Osteoblast (primary cell): ENCODE measurements at places on chromosomes 12 and 14. TPM values are rescaled to one million over a fixed set of nuclear protein-coding genes. Genes with fewer than 3 reads are reported as not detected.
A peak's percentile ranks its signal among the peaks of the same experiment; 100 is the strongest.

DNA sequence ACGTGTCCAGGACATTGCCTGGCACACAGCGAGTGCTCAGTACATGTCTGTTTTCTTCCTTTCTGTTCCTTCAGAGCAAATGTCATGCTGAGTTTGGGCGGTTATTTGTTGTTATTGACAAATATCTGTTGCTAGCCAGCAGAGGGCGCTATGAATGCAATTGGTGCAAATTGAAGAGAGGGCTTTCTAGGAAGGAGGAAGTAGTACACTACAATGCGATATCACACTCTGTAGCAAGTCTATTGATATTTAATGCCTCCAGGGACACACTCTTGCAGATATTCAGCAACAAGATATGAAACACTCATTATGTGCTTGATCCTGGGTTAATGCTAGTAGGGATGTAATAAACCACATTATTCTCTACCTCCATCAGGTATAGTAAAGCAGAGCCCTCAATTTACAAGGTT is 267.3 kb upstream of the SRRM4 start:
- DNase-seq = no peak
- H3K4me3 ChIP-seq = no peak overlapping the region
- no peaks in the 10 kb centered on the region for H3K4me1 ChIP-seq

DNA sequence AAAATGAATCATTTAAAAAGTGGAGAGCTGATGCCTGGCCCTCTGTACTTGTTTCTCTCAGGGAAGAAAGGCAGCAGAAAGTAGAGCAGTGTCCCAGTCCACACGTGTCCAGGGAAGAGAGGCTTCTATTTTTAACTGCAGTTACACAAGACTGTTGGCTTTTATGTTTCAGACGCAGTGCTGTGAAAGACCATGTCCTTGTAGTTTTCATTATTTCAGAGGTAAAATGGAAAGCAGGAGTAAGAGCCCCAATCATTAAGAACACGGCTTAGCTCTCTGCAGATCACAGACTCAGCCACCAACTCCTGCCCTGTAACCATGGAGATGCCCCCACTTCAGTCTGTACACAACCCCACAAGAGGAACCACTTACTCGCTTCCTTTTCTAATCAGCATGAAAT is 336.3 kb downstream of the DAD1 start:
- no peaks in the 10 kb centered on the region for H3K36me3 ChIP-seq
- DNase-seq = no peak
- no peak overlapping the region for H3K4me3 ChIP-seq
- no peak overlapping the region for H3K27ac ChIP-seq

- DNase-seq = no peak
- no peaks in the 10 kb centered on the region for H3K36me3 ChIP-seq
- no peaks in the 10 kb centered on the region for H3K4me1 ChIP-seq
- no peak overlapping the region for H3K27ac ChIP-seq
- H3K27me3 ChIP-seq = no peaks in the 10 kb centered on the region
Measured at GRCh38 chr14:48008646-48009045, 333.2 kb upstream of the MDGA2 start.

- DNase-seq = no peak
- peaks cover 4% of the 10 kb centered on the region for H3K27me3 ChIP-seq
- H3K27ac ChIP-seq = no peak overlapping the region
- no peak overlapping the region for H3K4me3 ChIP-seq
Measured at GRCh38 chr12:68934392-68934791, 1.4 kb upstream of the CPM start.

DNA sequence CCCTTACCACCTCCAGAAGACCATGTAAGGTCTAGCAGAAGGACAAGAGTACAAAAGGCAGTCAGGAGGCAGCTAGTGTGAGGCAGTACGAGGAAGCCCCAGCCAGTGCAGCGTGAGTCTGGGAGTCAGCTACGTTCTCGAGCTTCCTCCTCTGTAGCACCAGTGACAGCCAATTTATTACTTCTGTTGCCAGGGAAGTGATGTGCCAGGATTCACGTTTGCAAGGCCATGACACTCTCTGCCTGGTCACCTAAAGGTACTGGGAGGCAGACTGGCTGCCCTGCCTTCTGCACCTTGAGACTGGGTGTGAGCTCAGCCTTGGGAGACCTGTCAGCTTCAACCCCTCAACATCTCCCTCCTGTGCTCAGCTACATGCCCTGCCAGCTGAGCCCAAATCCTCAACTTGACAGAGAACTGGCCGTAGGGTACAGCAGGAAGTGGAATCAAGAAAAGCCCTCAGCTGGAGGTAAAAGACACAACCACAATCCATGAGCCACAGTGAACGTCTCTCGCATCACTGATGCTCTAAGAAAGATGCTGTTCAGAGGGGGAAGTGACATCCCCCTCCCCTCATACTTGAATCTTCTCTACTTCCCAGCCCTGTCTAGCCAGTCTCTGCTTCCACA is 182.5 kb upstream of the RGS6 start:
- no peaks in the 10 kb centered on the region for H3K36me3 ChIP-seq
- no peaks in the 10 kb centered on the region for H3K27me3 ChIP-seq
- no peak for DNase-seq
- H3K27ac ChIP-seq = no peak overlapping the region
- H3K4me1 ChIP-seq = peaks cover 10% of the 10 kb centered on the region

DNA sequence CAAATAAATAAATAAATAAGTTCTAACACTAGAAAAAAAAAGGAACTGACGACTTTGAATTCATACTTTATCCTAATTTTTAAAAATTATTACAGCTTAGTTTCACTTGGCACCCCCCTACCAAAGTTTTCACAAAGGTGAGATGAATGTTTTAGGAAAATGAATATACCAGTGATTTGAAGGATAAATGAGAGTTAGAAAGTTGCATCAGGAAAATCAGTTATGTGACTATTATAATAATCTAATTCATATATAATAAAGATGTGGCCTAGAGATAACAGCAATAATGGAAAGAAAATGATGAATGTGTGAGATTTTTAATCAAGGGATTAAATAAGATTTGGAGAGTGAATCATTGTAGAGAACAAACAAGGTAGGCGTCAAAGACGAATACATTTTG is 103.0 kb upstream of the RAP1B start:
- H3K4me1 ChIP-seq = no peaks in the 10 kb centered on the region
- H3K27ac ChIP-seq = no peak overlapping the region
- H3K4me3 ChIP-seq = no peak overlapping the region
- no peak for DNase-seq

DNA sequence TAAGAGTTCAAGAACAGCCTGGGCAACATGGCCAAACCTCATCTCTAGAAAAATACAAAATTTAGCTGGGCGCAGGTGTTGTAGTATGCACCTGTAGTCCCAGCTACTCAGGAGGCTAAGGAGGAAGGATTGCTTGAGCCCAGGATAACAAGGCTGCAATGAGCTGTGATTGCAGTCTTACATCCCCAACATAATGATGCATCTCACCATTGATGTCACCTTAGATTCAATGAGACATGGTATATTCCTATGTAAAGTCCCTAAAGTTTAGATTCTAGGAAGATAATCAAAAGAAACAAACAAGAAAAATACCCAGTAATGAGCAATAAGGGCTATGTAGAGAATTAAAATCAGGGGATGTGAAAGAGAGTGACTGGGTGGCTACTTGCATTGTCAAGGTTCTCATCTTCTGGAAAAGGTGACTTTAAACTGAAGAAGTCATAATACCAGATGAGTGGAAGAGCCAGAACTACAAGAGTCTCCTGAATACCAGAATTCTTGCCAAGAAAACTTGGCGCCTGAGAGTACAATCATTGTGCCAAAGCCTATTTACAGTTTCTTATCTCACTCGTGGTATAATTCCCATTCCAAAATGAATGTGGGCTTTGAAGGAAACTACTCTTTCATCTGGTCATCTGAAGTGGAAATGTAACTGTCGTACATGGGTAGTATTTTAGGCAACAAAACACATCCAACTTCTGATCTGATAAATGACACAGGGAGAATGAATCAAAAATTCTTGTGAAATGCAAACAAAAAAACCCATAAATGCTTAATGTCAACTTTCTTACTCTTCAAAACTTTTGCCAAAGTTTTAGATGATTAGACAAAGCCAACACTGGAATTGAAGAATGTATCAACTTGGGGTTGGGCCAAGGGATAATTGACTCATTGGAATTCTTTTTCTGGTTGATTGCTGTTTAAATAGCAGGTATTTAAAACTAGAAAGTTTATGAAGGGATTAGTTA is 81.1 kb upstream of the ST8SIA1 start:
- H3K36me3 ChIP-seq = no peaks in the 10 kb centered on the region
- H3K27ac ChIP-seq = no peak overlapping the region
- H3K27me3 ChIP-seq = peaks cover 9% of the 10 kb centered on the region
- DNase-seq = no peak
- H3K4me3 ChIP-seq = no peak overlapping the region

GRCh38 chr12:73221836-73222235 is 949.7 kb downstream of the TRHDE start:
- H3K4me3 ChIP-seq = no peak overlapping the region
- no peaks in the 10 kb centered on the region for H3K27me3 ChIP-seq
- H3K27ac ChIP-seq = no peak overlapping the region

GRCh38 chr12:48970702-48971334 is 717 bp downstream of the WNT10B start:
- H3K4me1 ChIP-seq = peaks cover 36% of the 10 kb centered on the region
- H3K27ac ChIP-seq = no peak overlapping the region
- H3K36me3 ChIP-seq = no peaks in the 10 kb centered on the region
- peak; percentile 85 for DNase-seq
- peaks cover 40% of the 10 kb centered on the region for H3K27me3 ChIP-seq

GRCh38 chr12:53118751-53119300 is 15.5 kb downstream of the SOAT2 start:
- peaks cover 6% of the 10 kb centered on the region for H3K4me1 ChIP-seq
- H3K36me3 ChIP-seq = no peaks in the 10 kb centered on the region
- DNase-seq = peak; percentile 64
- no peaks in the 10 kb centered on the region for H3K27me3 ChIP-seq
- H3K27ac ChIP-seq = no peak overlapping the region

- no peaks in the 10 kb centered on the region for H3K27me3 ChIP-seq
- DNase-seq = peak; percentile 55
- H3K36me3 ChIP-seq = no peaks in the 10 kb centered on the region
Measured at GRCh38 chr12:52183544-52183910, 8.3 kb downstream of the KRT80 start.

- H3K36me3 ChIP-seq = peaks cover 3% of the 10 kb centered on the region
- H3K4me1 ChIP-seq = no peaks in the 10 kb centered on the region
- no peaks in the 10 kb centered on the region for H3K27me3 ChIP-seq
Measured at GRCh38 chr14:54944737-54945391, 42.2 kb upstream of the GCH1 start.

- no peak overlapping the region for H3K4me3 ChIP-seq
- DNase-seq = no peak
- H3K4me1 ChIP-seq = no peaks in the 10 kb centered on the region
- no peaks in the 10 kb centered on the region for H3K36me3 ChIP-seq
- H3K27ac ChIP-seq = no peak overlapping the region
Measured at GRCh38 chr14:37145395-37145794, 27.0 kb downstream of the SLC25A21 start.

CCDC38 gene
- total RNA-seq = under 0.01 TPM in 2 replicates

PCK2 gene
- total RNA-seq = 26.2 and 35.1 TPM in 2 replicates

PPFIA2 gene
- 3.3 and 4.7 TPM in 2 replicates for total RNA-seq

SOAT2 gene
- not detected in 2 replicates for total RNA-seq

LRP1-AS gene
- not detected in 2 replicates for total RNA-seq

KRT7 gene
- total RNA-seq = 20.9 and 27.9 TPM in 2 replicates
